ENCODE measurements at places on chromosomes 11 and 22.

DNA sequence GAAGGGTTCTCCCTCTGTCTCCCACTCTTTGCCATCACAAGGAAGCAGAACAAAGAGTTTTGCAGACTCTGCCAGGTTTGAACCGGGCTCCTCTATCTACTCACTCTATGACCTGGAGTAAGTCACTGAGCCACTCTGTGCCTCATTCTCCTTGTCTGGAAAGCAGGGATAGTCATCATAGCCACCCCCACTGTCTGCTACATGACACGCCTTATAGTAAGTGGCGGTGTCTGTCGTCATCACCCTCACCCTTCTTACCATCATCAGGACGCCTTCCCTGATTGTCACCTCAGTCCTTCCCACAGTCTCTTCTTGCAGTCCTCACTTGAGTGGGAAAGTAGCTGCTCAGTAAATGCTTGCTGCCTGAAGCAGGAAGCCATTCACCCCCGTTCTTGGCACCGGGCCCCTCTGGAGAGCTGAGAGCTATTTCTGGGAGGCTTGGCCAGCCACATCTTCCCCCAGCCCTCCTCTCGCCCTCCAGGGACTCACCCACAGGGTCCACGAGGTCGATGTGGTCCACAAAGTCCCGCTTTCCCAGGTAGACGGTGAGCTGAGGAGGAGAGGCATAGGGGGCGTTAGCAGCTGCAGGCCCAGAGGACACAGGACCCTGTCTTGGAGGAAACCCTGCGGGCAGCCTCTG, 46.4 kb downstream of the TPBGL start:
- DNase-seq, result no peak

- DNase-seq, result no peak
Measured at GRCh38 chr11:19055905-19056304, 4.6 kb downstream of the MRGPRX2 start.

GRCh38 chr11:117490911-117491310, 163.3 kb downstream of the CEP164 start:
- no peak for DNase-seq

DNA sequence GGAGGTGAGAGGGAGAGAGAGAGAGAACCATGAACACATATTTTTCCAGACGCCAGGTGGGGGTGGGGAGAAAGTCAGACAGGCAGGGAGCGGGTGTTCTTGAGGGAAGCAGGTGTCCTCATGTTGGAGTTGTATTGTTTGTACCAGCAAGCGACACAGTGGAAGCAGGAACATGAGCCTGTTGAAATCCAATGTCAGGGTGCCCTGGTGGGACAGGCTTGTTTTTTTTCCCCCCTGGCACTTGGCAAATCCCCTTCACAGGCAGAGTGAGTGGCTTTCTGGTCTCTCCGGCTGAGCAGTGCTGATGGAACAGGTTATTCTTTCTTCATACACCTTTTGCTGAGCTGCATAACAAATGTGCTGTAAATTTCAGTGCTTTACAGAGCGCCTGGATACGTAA, 125.6 kb downstream of the GRIK4 start:
- DNase-seq, result no peak

GRCh38 chr11:134932761-134933160, 520.7 kb upstream of the B3GAT1 start:
- DNase-seq, result no peak

- DNase-seq, result no peak
Measured at GRCh38 chr22:43521716-43522115, 109.9 kb downstream of the MPPED1 start.

- DNase-seq, result no peak
Measured at GRCh38 chr11:85735876-85736460, 50.0 kb upstream of the CCDC89 start.
